ENCODE measurements at places on chromosomes 4 and X.

GRCh38 chrX:155148724-155149537 lies 67.3 kb upstream of the VBP1 start:
- DNase-seq, result no peak

DNA sequence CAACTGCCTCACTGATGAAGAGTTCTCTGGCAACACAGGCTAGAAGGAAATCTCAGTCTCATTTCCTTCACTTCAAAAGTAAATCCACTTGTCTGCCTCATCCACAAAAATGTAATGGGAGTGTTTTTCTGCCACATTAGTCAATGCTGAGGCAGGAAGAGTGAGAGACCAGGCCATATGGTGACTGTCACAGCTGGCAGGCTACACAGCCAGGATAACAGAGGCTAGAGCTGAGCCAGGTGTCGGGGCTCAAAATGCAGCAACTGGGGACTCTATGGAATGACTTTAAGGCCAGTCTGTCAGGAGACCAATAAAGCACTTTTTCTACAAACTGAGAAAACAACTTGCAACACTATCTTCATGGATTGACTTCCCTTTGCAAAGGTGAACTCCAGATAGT lies 204.2 kb downstream of the GPC3 start:
- no peak for DNase-seq

GRCh38 chr4:183374950-183375555 lies 52.8 kb upstream of the CLDN24 start:
- DNase-seq, result no peak

DNA sequence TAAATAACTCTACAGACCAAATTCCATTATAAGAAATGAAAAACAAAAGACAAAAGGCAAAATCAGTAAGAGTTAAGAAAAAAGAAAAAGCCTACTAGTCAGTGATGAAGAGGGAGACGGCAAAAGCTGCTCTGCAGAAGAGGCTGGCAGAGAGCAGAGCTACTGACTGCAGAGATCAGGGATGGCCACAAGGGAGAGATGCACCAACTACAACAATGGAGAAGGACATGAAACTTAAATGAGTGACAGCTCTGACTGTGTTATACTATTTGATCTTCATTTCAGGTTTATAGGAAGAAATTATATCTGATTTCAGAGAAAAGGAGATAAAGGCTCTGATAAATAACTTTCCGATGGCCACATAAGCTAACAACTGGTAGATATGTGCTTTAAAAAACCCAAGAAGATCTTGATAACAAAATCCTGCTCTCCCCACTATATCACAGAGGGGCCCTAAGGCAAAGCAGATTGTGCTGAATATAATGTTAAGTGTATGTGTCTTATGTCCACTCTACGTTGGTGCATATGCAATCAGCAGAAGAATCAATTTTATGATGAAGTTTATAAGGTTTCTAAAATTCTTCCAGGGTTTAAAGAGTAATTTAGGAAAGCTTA lies 58.4 kb upstream of the COX18 start:
- peak; percentile 3 for DNase-seq

DNA sequence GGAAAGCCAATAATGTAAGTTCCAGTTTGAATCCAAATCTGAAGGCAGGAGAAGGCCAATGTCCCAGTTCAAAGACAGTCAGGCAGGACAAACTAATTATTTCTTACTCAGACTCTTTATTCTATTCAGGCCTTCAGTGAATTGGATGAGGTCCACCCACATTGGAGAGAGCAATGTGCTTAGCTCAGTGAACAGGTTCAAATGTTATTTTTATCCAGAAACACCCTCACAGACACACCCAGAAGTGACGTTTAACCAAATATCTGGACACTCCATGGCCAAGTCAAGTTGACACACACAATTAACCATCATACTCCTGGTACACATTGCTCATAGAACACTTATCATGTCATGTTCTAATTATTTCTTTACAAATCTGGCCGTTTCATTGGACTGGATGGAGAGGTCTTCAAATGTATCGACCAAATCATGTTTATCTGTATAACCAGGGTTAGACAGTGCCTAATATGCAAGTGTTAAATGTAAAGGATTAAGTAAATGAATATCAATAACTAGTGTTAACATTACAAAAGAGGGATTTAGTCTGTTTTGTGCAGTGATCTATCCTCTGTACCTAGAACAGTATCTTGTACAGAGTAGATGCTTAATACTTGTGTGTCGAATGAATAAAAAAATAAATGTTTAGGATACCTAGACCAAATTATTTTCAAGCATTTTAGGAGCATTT lies 27.1 kb upstream of the XK start:
- DNase-seq, result no peak

DNA sequence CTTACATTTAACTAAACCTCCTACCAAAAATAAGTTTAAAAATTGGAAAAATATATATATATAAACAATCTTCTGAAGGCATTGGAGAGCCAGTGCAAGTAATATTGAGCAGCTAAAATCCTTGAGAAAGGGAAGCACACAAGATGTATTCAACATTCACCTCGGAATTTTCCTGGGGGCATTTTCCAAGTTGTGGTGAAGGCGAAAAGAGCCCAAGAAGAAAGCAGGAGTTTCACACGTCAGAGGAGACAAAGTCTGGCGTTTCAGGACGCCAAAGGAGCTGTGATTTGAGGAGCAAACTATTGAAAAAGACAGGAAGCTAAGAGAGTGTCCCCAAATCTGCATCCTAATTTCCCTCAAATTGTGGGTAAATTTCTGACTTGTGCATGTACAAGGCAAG lies 9.1 kb upstream of the GASK1B start:
- DNase-seq, result no peak

DNA sequence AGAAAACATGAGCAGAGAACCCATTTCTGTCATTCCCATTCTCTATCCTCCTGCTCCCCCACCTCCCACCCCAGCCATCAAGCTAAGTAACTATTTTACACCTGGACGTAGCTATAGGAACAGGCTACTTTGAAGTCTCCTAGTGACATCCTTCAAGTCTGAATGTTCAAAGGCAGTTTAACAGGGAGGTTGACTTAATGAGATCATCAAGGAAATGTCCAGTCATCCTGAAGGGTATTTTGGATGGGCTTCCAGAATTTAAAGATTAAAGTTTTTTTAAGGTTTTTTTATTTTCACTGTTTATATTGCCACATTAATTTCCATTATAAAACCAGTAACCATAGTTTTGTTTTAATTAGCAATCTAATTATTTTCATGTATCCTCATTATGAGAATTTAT lies 41.1 kb downstream of the HPF1 start:
- no peak for DNase-seq

DNA sequence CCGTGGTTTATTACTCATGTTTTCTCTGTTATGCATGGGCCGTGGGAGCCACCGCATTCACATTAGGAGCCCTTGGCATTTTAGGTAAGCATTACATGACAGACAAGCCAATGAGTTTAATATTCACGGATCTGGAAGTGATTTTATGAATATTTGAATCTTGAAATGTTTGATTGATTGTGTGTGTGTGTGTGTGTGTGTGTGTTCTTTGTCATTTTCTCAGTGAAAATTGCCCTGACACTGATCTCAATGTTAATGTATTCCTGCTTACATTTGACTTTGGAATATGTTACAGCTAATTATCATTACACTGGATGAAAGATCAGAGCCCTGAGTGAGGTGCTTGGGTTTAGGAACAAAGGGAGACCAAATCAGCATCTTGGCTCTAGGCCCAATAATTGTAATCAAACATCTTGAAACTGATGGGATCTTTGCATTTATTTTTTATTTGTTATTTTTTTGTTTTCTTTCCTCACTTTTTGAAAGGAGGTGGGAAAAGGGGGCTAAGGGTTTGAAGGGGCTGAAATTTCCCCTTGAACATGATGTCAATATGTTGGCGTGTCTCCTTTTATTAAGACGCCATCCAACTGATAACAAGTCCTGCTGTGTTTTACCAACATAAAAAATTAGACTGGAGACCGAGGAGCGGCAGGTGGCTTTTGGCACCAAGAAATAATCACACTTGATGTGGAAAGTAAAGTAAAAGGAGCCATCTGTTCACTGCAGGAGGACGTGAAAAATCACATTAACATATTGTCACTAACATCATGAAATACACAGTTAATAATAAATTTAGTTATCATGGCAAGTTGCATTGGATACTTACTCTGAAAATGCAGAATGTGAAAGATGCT lies 5.2 kb upstream of the GK2 start:
- DNase-seq, result no peak

DNA sequence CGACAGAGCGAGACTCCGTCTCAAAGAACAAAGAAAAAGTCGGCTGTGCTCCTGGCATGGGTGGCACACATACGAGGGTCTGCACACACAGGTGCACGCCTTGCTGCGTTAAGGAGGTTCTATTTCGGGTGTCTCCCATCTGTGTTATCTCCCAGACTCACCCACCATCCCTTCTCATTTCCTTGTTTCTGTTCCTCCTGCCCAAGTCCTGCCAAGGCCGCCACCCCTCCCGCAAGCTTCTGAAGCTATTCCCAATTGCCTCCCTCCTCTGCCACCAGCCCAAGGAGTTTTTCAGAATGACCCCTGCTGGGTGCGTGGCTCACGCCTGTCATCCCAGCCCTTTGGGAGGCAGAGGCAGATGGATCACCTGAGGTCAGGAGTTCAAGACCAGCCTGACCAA lies 6.0 kb upstream of the IL3RA start:
- DNase-seq, result no peak
